ENCODE measurements at places on chromosomes 3 and 15. TPM values are rescaled to one million over a fixed set of nuclear protein-coding genes. Genes with fewer than 3 reads are reported as not detected.

SOX2 gene
- 3.1 TPM for polyA plus RNA-seq

DNA sequence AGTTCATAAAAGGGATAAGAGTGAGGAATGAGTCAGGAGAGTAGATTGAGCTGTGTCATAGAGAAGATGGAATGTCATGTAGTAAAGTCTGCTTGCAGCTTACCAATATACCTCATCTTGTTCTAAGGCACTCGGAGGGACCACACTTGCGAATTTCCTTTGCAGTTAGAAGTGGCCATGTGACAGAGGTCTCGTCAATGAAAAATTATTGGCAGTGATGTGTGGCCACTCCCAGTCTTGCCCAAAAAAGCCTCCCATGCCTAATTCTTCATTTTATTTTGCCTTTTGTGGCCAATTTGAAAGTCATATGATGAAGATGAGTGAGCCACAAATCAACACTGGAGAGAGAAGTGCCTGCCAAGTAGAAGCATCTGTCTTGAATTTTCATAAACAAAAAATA lies 465.6 kb upstream of the ZNF385D start:
- H3K27ac ChIP-seq = no peak overlapping the region
- H3K27me3 ChIP-seq = no peaks in the 10 kb centered on the region
- DNase-seq = no peak
- H3K36me3 ChIP-seq = no peaks in the 10 kb centered on the region
- no peak overlapping the region for H3K4me3 ChIP-seq

GRCh38 chr15:78454992-78455391 lies 17.0 kb downstream of the IREB2 start:
- DNase-seq = no peak
- H3K4me3 ChIP-seq = no peak overlapping the region
- no peak overlapping the region for H3K27ac ChIP-seq
- H3K4me1 ChIP-seq = no peaks in the 10 kb centered on the region
- H3K36me3 ChIP-seq = peaks cover 4% of the 10 kb centered on the region

GRCh38 chr3:126927401-126927750 lies 55.5 kb upstream of the PLXNA1 start:
- DNase-seq = no peak
- H3K27ac ChIP-seq = no peak overlapping the region
- H3K36me3 ChIP-seq = no peaks in the 10 kb centered on the region
- no peaks in the 10 kb centered on the region for H3K27me3 ChIP-seq
- peaks cover 9% of the 10 kb centered on the region for H3K4me1 ChIP-seq
- no peak overlapping the region for H3K4me3 ChIP-seq

SH2D7 gene
- 0.05 TPM for polyA plus RNA-seq

DNA sequence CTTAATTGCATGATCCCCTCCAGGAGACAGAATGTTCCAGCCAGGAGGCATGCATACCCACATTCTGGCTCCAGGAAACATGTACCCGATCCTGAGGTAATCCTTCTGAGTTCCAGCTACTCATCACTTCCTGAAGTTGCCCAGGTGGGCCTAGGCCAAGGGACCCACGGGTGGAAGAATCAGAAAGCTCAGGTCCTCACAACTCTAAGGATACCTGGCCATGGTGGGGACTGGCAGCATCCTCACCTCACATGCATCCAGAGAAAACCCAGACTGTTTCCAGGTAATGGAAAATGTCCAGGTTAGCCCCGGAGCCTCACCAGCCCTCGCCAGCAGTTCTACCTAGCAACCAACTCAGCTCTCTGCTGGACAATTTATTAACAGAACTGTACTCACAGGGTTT lies 78.2 kb downstream of the DAPK2 start:
- H3K27me3 ChIP-seq = no peaks in the 10 kb centered on the region
- DNase-seq = no peak
- no peaks in the 10 kb centered on the region for H3K36me3 ChIP-seq
- peaks cover 6% of the 10 kb centered on the region for H3K4me1 ChIP-seq
- H3K4me3 ChIP-seq = no peak overlapping the region

GRCh38 chr3:167837466-167837865 lies 101.9 kb downstream of the SERPINI1 start:
- no peaks in the 10 kb centered on the region for H3K27me3 ChIP-seq
- no peak overlapping the region for H3K27ac ChIP-seq
- no peaks in the 10 kb centered on the region for H3K36me3 ChIP-seq
- no peak overlapping the region for H3K4me3 ChIP-seq

- DNase-seq = no peak
- no peaks in the 10 kb centered on the region for H3K36me3 ChIP-seq
- no peaks in the 10 kb centered on the region for H3K4me1 ChIP-seq
- no peak within 1 kb of the TSS for H3K4me3 ChIP-seq
- H3K27me3 ChIP-seq = no peaks in the 10 kb centered on the region
These were observed at the start of gene TM4SF18 for GRCh38 chr3:149333176-149333859. Gene TM4SF18 (minus strand): TSS chr3:149333636. CDS start chr3:149333382, 254 bp downstream.

APBA2 gene
- polyA plus RNA-seq = 15.3 TPM

DNA sequence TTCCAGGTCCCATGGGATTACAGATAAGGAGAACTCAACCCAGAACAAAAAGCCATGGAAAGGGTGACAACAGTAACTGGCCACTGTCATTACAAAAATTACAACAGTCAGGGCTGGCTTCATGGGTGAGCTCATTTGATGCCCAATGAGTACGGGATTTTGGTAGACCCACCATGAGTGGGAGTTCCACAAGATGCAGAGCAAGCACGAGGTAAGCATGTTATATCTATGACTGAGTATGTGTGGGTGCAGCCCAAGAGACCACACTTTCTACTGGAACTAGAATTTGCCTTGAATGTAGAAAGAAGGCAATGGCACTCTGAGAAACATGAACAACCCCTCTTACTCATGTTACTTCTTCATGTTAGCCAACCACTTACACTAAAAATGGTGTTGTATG lies 83.3 kb downstream of the IGF2BP2 start:
- H3K36me3 ChIP-seq = no peaks in the 10 kb centered on the region
- peaks cover 2% of the 10 kb centered on the region for H3K4me1 ChIP-seq
- H3K27ac ChIP-seq = no peak overlapping the region
- no peaks in the 10 kb centered on the region for H3K27me3 ChIP-seq
- no peak for DNase-seq

GRCh38 chr3:186042521-186043202 lies 66.2 kb downstream of the ETV5 start:
- no peak overlapping the region for H3K4me3 ChIP-seq
- H3K36me3 ChIP-seq = no peaks in the 10 kb centered on the region
- H3K27ac ChIP-seq = no peak overlapping the region
- no peak for DNase-seq
- no peaks in the 10 kb centered on the region for H3K4me1 ChIP-seq
- no peaks in the 10 kb centered on the region for H3K27me3 ChIP-seq

- H3K36me3 ChIP-seq = no peaks in the 10 kb centered on the region
- no peak overlapping the region for H3K4me3 ChIP-seq
- no peak overlapping the region for H3K27ac ChIP-seq
- DNase-seq = no peak
These were observed 1002.8 kb downstream of the NAALADL2 start for GRCh38 chr3:175861916-175862315.

DNA sequence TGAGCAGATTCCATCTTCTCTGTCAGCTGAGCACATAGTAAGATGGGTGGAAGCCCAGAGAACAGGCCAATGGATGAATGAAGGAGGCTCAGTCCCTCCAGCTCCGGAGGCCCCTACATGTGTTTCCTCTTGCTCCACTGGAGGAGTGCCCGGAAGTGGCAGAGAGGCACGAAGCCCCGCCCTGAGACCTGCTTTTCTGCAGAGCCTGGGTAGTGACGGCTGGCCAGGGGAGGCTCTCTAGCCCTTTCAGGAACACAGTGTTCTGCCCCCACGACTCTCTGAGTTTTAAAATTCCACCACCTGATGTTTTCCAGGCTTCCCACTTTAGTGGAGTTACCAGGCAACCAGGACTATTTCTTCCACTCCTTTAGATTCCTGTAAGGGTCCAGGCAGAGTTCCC lies 149.4 kb upstream of the SLC6A11 start:
- no peak for DNase-seq
- no peaks in the 10 kb centered on the region for H3K4me1 ChIP-seq
- H3K4me3 ChIP-seq = no peak overlapping the region
- no peak overlapping the region for H3K27ac ChIP-seq
- no peaks in the 10 kb centered on the region for H3K36me3 ChIP-seq
- H3K27me3 ChIP-seq = peaks cover 5% of the 10 kb centered on the region

- no peak overlapping the region for H3K4me3 ChIP-seq
- no peaks in the 10 kb centered on the region for H3K27me3 ChIP-seq
- no peak overlapping the region for H3K27ac ChIP-seq
- no peak for DNase-seq
- H3K4me1 ChIP-seq = peaks cover 15% of the 10 kb centered on the region
These were observed 2.4 kb upstream of the ELP6 start for GRCh38 chr3:47515864-47516319.

GRCh38 chr3:4314688-4315087 lies 11.5 kb downstream of the SETMAR start:
- no peak overlapping the region for H3K4me3 ChIP-seq
- no peaks in the 10 kb centered on the region for H3K4me1 ChIP-seq
- H3K27me3 ChIP-seq = no peaks in the 10 kb centered on the region
- DNase-seq = no peak

DNA sequence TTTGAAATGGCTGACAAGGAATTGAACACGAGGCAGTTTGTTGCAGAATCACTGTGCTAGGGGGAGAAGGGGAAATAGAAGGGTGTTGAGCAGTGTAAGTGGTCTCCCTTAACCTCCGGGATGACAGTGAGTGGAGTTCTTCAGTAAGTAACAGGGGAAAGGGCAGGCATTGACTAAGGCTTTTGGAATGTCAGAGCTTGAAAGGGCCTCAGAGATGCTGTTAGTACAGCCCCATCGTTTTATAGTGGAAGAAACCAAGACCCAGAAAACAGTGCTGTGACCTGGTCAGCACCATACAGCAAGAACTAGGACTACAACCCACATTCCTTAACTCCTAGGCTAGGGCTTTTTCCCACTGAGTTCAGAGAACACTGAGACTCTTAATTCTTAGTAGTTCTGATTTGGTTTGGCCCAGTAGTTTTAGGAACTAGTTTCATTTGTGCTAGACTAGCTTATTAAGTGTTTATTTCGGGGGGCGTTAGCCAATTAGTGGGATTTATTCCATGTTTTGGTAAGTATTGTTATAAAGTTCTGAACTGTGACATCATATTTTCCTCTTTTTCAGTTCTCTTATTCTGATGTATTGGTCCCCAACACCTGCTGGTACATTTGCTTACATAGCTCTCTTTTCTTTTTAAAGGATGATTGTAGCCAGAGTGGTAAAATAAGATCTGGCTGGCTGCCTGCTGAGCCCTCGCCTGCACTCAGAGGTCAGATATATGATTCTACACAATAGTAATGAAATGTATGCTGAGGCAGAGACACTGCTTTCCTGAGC lies 34.2 kb downstream of the RAB11A start:
- peaks cover 6% of the 10 kb centered on the region for H3K4me1 ChIP-seq
- no peak for DNase-seq
- H3K27me3 ChIP-seq = no peaks in the 10 kb centered on the region

CASR gene
- 0.43 TPM for polyA plus RNA-seq

KCNH8 gene
- polyA plus RNA-seq = 0.80 TPM

- H3K4me1 ChIP-seq = peaks cover 3% of the 10 kb centered on the region
- H3K36me3 ChIP-seq = peaks cover 9% of the 10 kb centered on the region
- H3K27ac ChIP-seq = no peak overlapping the region
- DNase-seq = no peak
- H3K4me3 ChIP-seq = no peak overlapping the region
- H3K27me3 ChIP-seq = no peaks in the 10 kb centered on the region
These were observed 18.3 kb downstream of the GXYLT2 start for GRCh38 chr3:72906154-72906553.

GRCh38 chr3:125646581-125646980 lies 51.3 kb upstream of the OSBPL11 start:
- no peaks in the 10 kb centered on the region for H3K4me1 ChIP-seq
- H3K27me3 ChIP-seq = no peaks in the 10 kb centered on the region
- DNase-seq = no peak
- no peak overlapping the region for H3K27ac ChIP-seq
- H3K36me3 ChIP-seq = no peaks in the 10 kb centered on the region

GRCh38 chr3:70736009-70736408 lies 423.6 kb upstream of the MDFIC2 start:
- no peaks in the 10 kb centered on the region for H3K4me1 ChIP-seq
- no peak overlapping the region for H3K27ac ChIP-seq
- no peak for DNase-seq
- no peaks in the 10 kb centered on the region for H3K27me3 ChIP-seq
- no peak overlapping the region for H3K4me3 ChIP-seq
- no peaks in the 10 kb centered on the region for H3K36me3 ChIP-seq

MASP1 gene
- 0.18 TPM for polyA plus RNA-seq

- peaks cover 9% of the 10 kb centered on the region for H3K36me3 ChIP-seq
- no peaks in the 10 kb centered on the region for H3K27me3 ChIP-seq
- H3K4me1 ChIP-seq = peaks cover 8% of the 10 kb centered on the region
- H3K4me3 ChIP-seq = no peak overlapping the region
- no peak for DNase-seq
- H3K27ac ChIP-seq = no peak overlapping the region
These were observed 18.0 kb downstream of the MTMR10 start for GRCh38 chr15:30973379-30973778.

ALPK3 gene
- polyA plus RNA-seq = 1.3 TPM

IFRD2 gene
- polyA plus RNA-seq = 52.3 TPM

DNA sequence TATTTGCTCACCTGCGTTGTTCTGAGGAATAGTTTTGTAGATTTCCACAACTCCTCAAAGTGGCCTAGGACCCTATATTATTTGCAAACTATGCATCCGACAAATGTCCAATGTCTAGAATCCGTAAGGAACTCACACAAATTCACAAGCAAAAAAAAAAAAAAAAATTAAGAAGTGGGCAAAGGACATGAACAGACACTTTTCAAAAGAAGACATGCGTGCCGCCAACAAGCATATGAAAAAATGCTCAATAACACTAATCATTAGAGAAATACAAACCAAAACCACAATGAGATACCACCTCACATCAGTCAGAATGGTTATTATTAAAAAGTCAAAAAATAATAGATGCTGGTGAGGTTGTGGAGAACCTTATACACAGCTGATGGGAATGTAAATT lies 398.5 kb upstream of the PROK2 start:
- no peaks in the 10 kb centered on the region for H3K36me3 ChIP-seq
- H3K4me3 ChIP-seq = no peak overlapping the region
- DNase-seq = no peak
- H3K27me3 ChIP-seq = no peaks in the 10 kb centered on the region
- H3K4me1 ChIP-seq = peaks cover 34% of the 10 kb centered on the region

GRCh38 chr3:78048698-78049097 lies 1008.8 kb downstream of the ROBO2 start:
- H3K27ac ChIP-seq = no peak overlapping the region
- no peaks in the 10 kb centered on the region for H3K27me3 ChIP-seq
- H3K36me3 ChIP-seq = no peaks in the 10 kb centered on the region
- no peak for DNase-seq
- no peaks in the 10 kb centered on the region for H3K4me1 ChIP-seq
- no peak overlapping the region for H3K4me3 ChIP-seq
